Gastroesophageal sphincter (tissue), 4 donors: ENCODE measurements at places on chromosomes 5 and 9.

GRCh38 chr5:113235884-113236283 is 198.9 kb downstream of the TSSK1B start:
- ATAC-seq, result no peak

DNA sequence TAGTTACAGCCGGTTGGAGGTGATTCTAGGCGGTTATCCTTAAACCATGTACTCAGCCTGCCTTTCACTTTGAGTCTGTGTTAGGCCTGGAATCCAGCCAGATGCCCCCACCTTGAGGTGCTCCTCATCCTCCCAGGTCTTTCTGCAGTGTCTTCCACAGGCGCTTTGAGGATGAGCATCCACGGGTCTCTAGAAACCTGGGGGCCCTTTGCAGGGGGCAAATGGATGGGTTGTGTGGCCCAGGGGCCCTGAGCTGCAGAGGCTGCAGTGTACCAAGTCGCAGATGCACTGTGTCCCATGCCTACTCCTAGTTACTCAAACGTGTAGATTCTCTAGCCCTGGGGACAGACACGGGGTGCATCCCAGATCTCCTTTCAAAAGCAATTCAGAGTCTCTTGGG is 242.1 kb upstream of the IRX1 start:
- ATAC-seq, result no peak

DNA sequence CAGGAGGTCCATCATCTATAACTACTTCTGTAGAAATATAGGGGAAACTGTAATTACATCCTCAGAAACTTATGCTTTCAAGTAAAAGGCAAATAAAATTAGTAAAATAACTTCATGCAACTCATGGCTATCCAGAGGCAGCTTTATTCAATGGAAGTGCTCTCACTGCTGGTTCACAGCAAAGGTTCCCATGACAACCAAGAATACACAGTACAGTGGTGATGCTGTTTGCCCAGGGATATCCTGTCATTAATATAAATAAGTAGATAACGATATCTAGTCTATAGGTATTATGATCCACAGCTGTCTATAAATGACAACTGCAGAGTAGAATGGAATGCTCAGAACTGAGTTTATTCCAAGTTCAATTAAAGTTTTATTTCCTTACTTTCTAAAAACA is 390.3 kb downstream of the PDE4D start:
- no peak for ATAC-seq

GRCh38 chr9:14396171-14396570 is 82.2 kb upstream of the NFIB start:
- no peak for ATAC-seq

- ATAC-seq, result no peak
Measured at GRCh38 chr5:52582313-52582712, 205.4 kb upstream of the ITGA1 start.

DNA sequence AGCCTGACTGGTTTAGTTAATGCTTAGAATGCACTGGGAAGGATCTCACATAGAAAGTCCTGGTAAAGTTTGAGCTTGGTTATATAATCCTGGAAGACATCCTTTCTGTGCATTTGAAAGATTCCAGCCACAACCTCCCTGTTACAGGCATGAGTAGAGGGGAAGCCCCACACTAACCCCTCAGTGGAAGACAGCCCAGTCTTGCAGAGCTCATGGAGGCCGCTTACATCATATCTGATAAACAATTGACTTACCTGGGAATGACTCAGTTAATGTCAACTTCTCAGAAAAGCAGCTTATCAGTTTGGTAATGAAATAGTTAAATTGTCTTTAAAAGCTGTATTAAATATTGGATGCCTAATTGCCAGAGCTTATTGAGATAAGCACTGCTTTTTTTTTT is 28.1 kb upstream of the PDE8B start:
- no peak for ATAC-seq

GRCh38 chr5:135426102-135427082 is 20.8 kb downstream of the DCANP1 start:
- peak; percentile 48 for ATAC-seq
